Urothelium cell line (cell line): ENCODE measurements at places on chromosomes 1 and 21.

DNA sequence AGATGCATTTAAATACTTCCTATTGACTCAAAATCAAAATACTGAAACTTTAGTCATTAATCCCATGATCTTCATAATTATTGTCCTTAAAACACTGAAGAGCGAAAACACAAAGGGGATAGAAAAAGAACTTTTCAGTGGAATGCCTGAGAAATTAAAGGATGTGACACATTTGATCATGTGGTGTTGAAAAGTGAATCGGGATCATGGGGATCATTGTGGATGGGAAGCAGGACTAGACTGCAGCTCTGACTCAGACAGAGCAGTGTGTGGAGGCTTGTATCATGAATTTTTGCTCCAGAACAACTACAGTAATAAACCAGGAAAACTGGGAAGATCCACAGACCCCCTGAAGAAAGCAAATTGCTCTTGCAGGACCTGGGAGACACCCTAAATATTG, 161.1 kb upstream of the CXADR start:
- DNase-seq = no peak

DNA sequence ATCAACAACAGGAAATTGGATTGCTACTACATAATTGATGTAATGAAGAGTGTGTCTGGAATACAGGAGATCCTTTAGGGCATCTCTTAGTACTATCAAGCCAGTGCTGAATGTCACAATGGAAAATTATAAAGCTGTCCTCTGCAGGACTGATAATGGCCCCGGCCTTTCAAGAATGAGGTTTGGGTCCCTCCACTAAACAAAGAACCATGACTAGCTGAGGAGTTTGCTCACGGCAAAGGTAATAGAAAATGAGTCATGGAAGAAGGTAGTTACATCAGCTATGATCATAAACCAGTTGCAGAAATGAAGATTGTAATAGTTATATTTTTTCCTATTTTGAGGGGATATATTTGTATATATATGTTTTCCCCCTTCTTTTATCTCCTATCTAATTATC, 145.8 kb downstream of the KCNJ6 start:
- DNase-seq = no peak

GRCh38 chr1:30976143-30976542, 67.6 kb upstream of the SDC3 start:
- DNase-seq = no peak

- no peak for DNase-seq
Observed at GRCh38 chr1:150808846-150809245, 786 bp upstream of the CTSK start.

- no peak for DNase-seq
Observed at GRCh38 chr1:203667616-203668015, 41.0 kb downstream of the ATP2B4 start.

- no peak for DNase-seq
Observed at GRCh38 chr1:12424087-12424529, 193.9 kb downstream of the DHRS3 start.

- DNase-seq = peak; percentile 59
Observed at GRCh38 chr1:32454726-32455125, 10.1 kb upstream of the ZBTB8B start.

DNA sequence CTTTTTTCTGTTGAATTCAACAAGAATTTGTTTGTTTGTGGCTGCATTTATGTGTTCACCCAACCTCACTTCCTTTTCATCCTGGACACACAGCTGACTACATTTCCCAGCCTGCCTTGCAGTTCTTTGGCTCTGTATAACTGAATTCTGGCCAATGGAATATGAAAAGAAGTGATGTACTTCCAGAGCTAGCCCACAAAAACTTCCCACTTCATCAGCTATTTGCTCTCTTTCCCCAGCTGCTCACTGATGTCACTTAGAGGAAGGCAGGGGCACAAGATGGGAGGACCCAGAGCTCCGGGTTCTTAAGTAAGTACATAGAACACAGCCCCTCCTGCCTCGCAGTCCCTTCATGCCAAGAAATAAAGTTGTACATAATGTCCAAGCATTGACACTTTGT, 235.0 kb upstream of the FGGY start:
- DNase-seq = peak; percentile 34

- DNase-seq = peak; percentile 20
Observed at GRCh38 chr1:232793944-232794343, 11.3 kb upstream of the MAP10 start.

DNA sequence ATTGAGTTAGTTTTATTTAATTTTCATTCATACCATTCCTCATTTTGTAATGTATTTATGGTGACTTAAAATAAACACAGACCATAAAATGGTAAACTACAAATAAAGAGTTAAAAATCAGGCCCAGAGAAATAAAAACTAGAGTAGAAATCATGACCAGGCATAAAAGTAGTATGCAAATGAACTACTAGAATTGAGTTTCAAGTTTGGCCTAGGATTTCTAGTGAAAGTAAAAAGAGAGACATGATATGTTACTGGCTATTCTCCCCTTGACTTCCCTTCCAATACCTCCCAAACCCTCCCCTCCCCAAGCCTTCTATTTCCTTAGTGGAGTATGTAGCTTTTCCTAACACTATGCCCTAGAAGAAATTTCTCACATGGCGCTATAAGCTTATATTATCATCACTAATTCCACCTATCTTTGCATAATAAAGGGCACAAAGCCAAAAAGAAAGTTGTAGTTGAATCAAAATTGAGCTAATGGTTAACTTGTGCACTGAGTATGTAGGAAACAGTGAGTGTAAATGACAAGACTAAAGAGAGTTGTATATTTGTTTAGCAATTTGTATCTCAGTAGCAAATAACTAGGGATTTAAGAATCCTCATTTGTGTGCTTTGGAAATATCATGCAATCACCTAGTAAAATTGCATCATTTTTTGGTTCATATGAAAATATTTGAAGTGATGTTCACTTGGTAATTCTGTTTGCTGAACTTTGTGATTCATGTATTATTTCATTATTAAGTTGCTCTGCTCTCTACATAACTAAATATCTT, 29.7 kb upstream of the CDC14A start:
- no peak for DNase-seq

DNA sequence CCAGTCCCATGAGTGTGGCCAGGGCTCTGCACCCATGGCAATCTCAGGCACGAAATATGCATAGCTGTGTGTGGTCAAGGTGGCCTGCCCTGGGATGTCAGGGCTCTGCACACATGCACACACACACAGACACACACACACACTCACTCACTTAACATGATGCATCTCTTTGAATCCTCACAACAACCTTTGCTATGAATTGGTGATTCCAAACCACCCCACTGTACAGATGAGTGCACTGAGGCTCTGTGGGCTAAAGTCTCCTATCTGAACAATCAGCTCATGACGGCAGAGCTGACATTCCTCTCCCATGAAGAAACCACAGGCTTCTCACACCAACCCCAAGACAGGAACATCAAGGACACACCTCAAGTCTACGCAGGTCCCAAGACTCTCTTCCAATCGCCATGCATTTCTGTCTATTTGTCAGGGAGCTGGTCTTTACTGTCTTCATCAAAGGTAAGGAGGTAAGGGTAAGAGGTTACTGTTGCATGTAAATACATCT, 131.6 kb downstream of the ETS2 start:
- no peak for DNase-seq

- no peak for DNase-seq
Observed at GRCh38 chr1:64867266-64867665, 99.1 kb downstream of the JAK1 start.

DNA sequence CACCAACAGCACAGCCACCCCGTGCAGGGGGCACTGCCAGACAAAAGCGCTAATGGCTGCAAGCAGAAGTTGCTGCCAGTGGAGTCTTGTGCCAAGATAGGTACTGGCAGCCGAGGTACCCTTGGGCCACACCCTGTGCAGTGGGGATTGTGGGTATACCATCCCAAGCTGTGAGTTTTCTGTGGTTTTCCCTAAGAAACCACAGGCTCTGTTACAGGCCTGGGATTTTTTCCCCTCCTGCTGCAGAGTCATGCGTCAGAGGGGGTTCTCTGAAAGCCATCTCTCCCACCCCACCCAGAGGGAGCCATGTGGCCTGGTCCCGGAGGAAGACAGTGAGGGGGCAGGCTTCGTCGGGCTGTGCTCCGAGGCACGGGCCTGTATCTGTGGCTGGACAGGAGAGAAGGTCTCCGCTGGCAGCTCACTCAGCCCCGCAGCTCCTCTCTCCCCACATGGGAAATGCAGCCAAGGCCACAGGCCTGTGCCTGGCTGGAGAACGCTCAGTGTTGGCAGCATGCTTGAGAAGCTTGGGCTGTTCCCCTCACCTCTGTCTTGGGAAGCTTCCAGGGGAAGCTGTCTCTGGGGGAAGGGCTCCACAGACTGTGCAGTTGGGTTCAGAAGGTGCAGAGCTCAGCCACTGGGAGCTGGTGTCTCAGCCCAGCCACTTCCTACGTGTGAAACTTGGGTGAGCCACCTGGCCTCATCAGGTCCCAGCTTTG, 42.5 kb downstream of the NEK2 start:
- DNase-seq = peak; percentile 78

DNA sequence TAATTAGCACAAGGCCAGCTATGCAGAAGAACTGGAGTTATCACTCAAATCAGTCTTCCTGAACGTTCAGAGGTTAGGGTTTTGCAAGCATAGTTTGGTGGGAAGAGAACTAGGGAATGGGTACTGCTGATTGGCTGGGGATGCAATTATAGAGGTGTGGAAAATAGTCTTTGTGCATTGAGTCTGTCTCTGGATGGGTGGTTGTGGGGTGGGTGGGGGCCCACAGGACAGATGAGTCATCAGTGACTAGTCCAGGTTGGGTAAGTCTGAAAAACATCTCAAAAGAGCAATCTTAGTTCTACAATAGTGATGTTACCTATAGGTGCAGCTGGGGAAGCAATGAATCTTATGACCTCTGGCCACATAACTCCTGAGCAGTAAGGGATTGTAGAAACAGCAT, 89.7 kb upstream of the HMCN1 start:
- peak; percentile 6 for DNase-seq

DNA sequence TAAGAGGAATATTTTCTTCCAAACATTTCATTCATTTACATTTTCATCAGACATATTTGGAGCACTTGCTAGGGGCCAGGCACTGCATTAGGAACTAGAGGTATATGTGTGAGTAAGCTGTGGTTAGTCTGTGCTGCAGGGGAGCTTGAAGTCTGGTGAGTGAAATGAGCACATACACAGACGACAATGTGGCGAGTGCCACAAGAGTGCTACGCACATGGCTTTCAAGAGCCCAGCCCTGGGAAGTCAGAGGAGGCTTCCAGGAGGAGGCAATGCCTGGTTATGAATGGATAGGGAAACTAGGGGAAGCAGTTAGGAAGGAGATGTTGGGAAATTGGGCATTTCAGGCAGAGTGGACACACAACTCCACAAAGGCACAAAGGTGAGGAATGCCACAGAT, 171.8 kb downstream of the IER5 start:
- DNase-seq = no peak

DNA sequence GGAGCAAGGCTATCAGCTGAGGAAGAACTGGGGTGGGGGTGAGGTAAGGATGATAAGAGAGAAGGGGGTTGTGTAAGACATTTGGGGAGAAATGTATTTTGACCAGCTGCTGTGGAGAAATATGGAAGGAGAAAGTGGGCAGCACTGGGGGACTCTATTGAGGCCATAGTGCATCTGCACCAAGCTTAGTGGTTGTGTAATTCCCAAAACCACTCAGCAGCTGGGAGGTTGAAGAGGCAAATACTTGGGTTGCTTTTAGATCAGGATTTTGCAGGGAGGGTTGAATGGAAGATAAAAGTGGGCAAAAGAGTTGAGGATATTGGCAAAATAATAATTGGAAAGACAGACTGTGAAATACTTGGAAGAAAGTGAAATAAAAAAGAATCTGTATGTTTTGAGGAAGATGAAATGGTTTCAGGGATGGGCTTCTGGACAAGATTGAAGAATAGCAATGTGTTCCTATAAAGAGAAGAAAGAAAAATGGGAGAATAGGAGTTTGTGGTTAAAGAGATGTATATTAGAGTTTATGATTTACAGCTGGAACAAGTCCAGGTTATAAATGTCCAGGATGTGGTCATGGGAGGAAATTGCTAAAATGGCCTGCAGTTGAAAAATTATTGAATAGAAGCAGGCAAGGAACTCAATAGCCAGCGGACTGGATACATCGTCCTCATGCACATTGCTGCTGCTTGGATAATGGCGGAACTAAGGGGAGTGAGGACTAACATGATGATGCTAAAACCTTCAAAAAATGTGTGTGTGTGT, 162.7 kb downstream of the DNM3 start:
- no peak for DNase-seq

- DNase-seq = no peak
Observed at GRCh38 chr1:45541193-45541592, 9.4 kb upstream of the AKR1A1 start.

GRCh38 chr1:160112357-160112756, 3.2 kb upstream of the ATP1A2 start:
- DNase-seq = no peak

- no peak for DNase-seq
Observed at GRCh38 chr1:224534731-224535130, 81.4 kb upstream of the CNIH3 start.

GRCh38 chr1:189463166-189463565, 1014.5 kb downstream of the BRINP3 start:
- DNase-seq = no peak

- DNase-seq = no peak
Observed at GRCh38 chr1:74811436-74812179, 78.7 kb downstream of the TYW3 start.

- DNase-seq = no peak
Observed at GRCh38 chr1:29599826-29600225, 363.5 kb downstream of the PTPRU start.

DNA sequence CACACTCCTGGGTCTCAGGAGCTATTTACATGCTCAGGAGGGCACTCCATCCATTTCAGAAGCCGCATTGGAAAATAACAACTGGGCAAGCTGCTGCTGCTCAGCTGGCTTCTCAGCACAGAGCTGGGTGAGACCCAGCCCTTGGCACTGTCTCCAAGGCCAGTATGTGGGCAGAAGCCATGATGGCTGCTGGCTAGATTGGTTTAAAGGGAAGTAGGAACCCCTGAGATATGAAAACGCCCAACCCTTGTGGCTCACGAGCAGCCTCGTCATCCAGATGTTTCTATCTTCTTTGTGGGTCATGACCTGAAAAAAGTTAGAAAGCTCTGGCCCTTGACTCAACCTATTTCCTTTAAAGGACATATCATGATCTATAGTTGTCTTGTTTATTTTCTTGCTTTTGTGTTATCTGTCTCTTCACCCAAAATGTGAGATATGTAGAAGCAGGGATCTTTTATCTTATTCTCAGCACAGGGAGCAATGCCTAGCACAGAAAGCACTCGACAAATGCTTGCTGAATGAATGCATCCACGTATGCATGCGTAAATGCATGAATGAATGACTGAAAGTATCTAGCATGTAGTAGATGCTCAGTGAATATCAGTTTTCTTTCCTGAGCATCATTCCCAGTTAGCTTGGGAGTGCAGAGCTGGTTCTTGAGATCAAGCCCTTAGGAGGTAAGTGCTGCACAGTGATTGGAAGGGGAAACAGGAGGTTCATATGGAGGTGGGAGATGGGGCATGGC, 11.6 kb downstream of the MYBPH start:
- no peak for DNase-seq

GRCh38 chr1:196438329-196438728, 169.9 kb downstream of the KCNT2 start:
- no peak for DNase-seq

GRCh38 chr1:91913018-91913417, 27.1 kb upstream of the TGFBR3 start:
- DNase-seq = no peak
